CD4-positive, alpha-beta T cell (primary cell): ENCODE measurements at places on chromosomes 6 and 20. TPM values are rescaled to one million over a fixed set of nuclear protein-coding genes. Genes with fewer than 3 reads are reported as not detected.

The NPEPL1 gene
- 58.3 TPM for total RNA-seq

The IBTK gene
- 11.0 TPM for total RNA-seq

DNA sequence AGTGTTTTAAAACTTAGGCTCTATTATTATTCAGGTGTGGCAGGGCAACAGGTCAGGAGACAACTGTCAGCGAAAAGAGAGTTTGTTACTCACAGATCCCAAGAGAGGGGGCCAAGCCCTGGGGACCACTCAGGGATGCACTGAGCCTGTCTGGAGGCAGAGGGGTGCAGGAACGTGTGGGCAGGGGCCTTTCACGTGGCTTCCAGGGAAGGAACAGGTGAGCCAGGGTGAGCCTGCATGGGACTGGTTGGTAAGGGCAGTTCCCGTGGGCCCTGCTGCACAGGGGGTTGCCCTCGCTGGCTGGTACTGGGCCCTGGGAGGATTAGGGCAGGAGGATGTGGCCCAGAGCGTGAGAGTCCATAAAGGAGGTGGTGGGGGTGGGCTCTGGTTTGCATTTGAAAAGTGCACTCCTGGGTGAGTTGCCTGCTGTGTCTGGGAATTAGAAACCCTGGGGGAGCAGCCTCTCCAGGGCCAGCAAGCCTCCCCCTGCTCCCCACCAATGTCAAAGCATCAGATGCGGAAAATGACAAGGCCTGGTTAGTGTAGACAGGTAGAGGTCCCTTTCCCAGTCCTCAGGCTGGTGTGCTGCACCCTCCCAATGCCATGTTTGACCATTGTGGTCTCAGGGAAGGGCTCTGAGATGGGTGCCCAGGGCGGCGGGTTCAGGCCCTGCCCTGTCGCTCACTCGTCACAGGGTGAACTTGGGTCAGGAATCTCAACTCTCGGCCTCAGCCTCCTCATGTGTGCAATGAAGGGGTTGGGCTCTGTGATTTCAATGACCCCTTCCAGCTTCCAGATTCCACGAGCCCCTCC is 127.4 kb upstream of the RPS6KA2 start:
- DNase-seq, result no peak

The WFDC12 gene
- total RNA-seq, result not detected

- DNase-seq, result no peak
These were observed 201.8 kb downstream of the JARID2 start for GRCh38 chr6:15447546-15448267.

DNA sequence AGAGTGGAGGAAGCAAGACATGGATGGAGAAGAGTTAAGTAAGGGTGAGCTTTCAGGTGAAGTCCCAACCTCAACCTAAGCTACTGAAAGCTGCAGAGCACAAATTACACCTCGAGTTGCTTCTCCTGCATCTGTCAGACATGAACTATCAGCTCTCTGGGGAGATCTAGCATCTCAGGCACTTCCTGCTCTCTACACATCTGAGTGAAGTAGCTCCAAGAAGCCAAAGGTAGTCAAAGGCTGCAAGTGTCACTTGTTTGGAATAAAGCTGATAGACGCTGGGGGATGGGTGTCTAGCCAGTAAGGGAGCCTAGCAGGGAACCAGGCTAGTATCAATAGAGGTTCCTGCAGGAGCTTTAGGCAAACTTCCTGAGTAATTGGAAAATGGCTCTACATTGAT is 228.0 kb downstream of the PLCB1 start:
- no peak for DNase-seq

The FAM229B gene
- total RNA-seq, result 4.4 TPM

The IRF4 gene
- total RNA-seq, result 16.9 TPM

The AKAP12 gene
- total RNA-seq, result 0.03 TPM

The NUP153 gene
- 58.3 TPM for total RNA-seq

DNA sequence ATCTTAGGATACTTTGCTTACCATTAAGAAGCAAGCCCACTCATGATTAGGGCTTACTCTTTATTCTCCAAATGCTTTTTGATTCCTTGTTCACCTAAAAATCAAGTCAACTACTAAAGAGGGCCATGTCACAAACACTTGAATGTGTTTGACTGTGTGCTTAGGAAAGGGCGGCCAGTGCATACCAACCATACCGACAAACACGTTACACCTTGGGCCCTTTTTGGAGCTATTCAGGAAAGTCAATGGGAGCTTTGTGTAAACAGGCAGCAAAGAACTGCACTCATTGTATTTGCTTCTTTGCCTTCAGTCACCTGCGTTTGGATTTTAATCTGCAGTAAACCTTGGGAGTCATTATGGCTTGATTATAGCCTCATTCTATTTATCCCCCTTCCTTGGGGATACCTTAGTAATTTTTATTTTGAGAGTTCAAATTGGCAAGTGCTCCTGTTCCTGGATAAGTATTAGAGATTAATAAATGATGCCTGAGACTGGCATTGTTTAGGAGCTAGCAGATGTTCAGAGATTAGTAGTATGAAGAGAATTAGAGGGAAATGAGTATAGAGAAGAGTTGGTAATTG is 102.6 kb upstream of the HDGFL1 start:
- DNase-seq, result no peak

- DNase-seq, result no peak
These were observed 172.6 kb upstream of the PHACTR1 start for GRCh38 chr6:12543953-12544352.

The BPIFB1 gene
- total RNA-seq, result not detected

- DNase-seq, result no peak
These were observed 410.7 kb upstream of the RUNX2 start for GRCh38 chr6:44917430-44917829.

GRCh38 chr6:157145656-157146285 is 177.5 kb downstream of the TMEM242 start:
- DNase-seq, result no peak

DNA sequence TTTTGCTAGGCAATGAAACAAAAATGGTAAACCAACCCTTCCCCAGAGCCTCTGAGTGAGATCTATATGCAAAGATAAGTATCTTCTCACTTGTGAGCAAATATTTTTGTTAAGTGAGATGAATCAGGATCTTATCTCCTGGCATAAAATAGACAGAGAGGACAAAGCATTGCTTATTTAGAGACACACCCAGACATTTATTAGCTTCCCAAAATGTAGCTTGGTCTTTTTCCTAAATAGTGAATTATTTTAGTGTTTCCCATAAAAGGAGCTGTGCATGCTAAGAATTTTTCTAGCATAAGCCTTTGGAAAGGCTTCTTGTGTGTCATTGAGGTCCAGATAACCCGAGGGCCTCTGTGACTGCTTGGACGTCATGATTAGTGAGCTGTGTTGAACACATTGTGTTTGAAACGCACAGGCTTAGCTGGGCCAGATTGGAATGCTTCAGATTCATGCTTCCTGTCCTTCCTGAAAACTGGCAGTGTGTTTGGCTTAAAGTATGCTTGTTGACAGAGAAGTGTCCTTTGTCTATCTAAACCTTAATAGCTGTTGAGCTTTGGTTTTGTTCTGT is 16.5 kb downstream of the MTHFD1L start:
- no peak for DNase-seq

- DNase-seq, result no peak
These were observed 33.3 kb downstream of the FAM50B start for GRCh38 chr6:3882431-3882830.

The PAX1 gene
- not detected for total RNA-seq

GRCh38 chr20:41387444-41387851 is 20.8 kb upstream of the EMILIN3 start:
- no peak for DNase-seq

The NFYA gene
- total RNA-seq, result 26.7 TPM

- DNase-seq, result no peak
These were observed 15.2 kb downstream of the TAF4 start for GRCh38 chr20:62050166-62051120.

The NOTCH4 gene
- total RNA-seq, result 0.47 TPM

The PI16 gene
- 7.8 TPM for total RNA-seq

DNA sequence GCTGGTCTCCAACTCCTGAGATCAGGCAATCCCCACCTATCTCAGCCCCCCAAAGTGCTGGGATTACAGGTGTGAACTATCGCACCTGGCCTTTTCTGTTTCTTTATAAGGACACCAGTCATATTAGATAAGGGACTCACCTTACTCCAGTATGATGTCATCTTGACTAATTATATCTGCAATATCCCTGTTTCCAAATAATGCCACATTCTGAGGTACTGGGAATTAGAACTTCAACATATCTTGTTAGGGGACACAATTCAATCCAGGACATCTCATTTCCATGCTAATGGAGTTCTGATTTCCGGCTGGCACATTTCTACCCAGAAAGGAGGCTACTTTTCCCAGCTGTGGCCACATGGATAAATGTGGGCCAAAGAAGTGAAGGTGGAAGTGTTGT is 6.4 kb upstream of the AIG1 start:
- no peak for DNase-seq

GRCh38 chr6:159887146-159887545 is 3.6 kb upstream of the MAS1 start:
- no peak for DNase-seq

The PAK1IP1 gene
- 4.1 TPM for total RNA-seq

The PDYN gene
- total RNA-seq, result not detected

DNA sequence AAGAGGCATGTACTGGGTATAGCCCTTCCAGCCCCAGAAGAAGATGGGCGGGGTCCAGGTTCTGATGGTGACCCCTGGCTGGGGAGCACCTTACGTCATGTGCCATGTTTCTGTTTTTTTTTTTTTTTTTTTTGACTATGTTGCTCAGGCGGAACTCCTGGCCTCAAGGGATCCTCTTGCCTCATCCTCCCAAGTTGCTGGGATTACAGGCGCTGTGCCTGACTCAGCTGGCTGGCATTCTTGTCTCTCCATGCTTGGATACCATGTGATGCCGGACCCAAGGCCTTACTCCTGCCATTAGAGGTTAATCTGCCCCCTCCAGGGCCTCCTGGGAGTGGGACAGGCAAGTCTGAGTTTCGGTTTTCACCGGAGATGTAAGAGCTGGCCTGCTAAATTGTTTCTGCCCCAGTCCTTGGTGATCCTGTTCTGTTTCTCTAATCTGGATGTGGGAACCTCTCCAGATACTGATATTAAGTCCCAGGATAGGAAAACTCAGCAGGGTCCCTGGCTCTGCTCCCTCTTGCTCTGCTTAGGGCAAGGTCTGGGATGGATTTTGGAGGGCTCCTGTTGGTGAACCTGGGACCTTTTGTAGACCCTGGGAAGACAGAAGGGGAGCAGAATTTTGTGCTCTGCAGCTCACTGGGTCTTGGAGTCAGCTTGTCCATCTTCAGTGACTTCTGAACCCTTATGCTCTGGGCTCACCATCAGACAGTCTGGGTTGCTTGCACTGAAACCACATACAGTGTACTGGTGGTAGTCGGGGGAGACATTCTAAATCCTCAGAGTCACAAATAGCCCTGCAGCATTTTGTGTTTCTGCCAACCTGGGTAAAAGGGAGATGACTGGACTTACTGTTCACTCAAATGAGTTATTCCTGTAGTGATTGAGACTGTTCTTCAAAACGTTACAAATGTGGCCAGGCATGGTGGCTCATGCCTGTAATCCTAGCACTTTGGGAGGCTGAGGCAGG is 45.1 kb downstream of the PTK7 start:
- DNase-seq, result no peak

DNA sequence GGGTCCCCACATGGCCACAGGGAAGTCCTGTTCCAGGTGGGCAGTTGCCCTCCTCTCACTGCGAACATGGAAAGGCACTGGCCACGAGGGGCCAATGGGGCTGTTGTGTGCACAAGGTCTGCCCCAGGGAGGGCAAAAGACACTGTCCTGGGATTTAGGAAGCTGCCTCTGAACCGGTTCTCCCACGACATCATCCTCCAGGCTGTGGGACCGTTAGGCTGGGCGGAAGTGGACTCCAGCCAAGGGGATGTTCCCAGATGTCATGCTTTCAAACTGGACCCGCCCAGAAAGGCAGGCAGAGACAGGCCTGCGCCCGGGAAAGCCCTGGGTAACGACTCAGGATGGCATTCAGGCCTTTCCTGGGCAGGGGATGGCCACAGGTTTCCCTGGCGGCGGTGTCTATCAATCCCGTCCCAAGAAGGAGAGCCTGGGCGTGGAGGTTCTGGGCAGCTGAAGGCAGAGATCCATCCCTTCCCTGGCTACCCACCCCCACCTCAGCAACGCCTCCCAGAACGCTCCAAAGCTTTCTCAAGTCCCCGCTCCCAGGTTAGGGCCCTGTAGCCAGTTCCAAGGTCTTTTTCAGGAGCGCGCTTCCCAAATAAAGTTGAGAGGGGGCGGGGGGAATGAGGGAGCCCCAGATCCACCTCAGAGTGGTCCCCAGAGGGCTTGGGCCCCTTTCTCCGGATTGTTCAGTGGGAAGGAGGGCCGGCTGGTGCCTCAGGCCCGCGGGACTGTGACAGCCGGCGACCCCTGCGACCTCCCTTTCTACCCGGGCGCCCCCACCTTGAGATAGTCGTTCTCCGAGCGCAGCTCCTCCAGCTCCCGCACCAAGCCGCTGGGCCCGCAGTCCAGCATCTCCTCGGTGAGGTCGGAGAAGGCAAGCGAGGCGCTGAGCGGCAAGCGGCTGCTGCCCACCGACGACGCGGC is 13.8 kb upstream of the TLDC2 start:
- no peak for DNase-seq

- no peak for DNase-seq
These were observed 321.0 kb upstream of the HSF2 start for GRCh38 chr6:122078481-122078880.

- DNase-seq, result no peak
These were observed 7.7 kb upstream of the CLIC5 start for GRCh38 chr6:46023216-46023915.

DNA sequence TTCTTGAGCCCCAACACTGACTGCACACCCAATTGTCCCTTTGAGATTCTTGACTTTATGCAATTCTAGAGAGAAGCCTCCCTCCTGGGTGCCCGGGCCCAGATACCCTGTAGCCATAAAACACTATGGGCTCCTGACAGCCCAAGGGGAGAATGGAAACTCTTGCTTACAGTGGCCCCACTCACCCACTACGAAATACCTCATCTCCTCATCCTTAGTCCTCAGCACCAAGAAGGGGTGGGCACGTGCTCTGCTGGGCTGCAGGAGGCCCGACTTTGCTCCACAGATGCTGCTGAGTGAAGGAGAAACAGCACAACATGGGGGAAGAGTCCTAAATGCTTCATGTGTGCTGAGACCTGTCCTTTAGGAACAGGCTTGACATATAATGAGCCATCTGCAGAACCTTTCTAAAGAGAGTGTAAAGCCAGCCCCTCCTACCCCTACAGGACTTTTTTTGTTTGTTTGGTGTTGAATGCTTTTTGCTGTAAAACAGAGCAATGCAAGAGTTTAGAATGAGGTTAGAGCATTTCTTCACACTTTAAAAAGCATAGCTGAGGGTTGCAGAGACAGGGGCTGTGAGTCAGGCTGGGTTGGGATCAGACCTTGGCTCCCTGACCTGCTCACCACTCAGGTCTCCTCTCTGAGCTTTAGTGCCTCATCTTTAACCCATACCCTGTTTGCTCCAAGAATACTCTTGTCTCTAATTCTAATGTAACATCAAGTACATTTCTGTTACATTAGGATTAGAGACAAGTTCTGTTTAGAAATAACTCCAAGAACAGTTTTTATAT is 17.6 kb upstream of the SIRPG start:
- no peak for DNase-seq

GRCh38 chr20:1861996-1862662 is 33.1 kb upstream of the SIRPA start:
- no peak for DNase-seq
